ENCODE measurements at places on chromosomes 2 and 18.
A peak's percentile ranks its signal among the peaks of the same experiment; 100 is the strongest.

- no peak for DNase-seq
Measured at GRCh38 chr2:118300832-118301231, 212.6 kb downstream of the INSIG2 start.

DNA sequence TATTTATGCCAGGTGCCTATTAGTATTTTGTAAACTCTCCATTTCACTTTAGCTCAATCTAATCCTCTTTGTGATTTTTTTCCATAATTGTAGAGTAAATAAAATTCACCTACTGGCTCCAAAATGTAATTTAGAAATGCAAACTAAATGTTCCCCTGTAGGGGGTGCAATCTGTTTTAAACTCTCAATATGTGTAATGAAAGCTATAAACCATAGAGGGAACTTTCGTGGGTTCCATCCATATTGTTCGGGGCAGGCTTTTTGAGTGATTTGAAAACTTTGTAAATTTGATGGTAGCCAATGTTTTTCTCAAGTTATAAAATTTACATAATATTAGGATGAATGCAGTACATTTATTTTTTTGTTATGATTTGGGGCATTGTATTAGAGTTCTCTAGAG lies 49.4 kb downstream of the TSPYL6 start:
- no peak for DNase-seq

DNA sequence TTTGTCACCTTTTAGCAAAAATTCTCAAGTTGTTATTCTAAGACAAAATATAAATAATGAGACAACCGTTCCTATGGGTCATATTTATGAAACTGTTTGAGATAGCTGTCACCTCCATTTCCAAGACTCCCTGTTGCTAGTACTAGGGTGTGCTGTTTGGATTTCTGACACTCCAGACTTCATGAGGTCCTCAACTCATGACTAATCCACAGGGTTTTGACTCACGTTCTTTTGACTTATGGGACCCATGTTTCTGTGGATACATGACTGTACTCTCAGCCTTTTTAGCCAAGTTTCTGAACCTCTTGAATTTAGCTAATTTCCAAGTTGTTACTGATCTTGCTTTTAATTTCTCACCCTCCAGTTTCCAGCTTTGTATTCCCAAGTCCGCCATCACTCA lies 178.7 kb upstream of the FAM98A start:
- DNase-seq: no peak

GRCh38 chr2:189580658-189581353 lies at the start of gene SLC40A1:
TSS of gene SLC40A1 (minus strand) at chr2:189580786. CDS start at chr2:189580460, 326 bp downstream.
- peak; percentile 45 for DNase-seq

DNA sequence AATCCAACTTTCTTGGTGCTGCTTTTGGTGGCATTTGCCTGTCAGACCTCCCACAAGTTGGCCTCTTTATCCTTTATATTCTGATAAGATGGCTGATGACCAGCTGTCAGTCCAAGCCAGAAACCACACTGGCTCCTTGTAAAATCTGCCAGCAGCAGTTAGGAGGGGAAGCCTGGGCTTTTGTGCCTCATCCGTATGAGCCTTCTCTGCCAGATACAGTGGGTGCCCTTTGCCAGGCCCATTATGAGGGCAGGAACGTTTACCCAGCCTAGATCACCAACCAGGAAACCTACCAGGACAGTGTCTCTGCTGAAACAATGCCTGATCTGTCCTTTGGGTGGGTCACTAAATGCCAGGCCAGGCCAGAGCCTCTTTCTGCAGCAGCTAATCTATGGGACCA lies 202.9 kb upstream of the SP5 start:
- no peak for DNase-seq

GRCh38 chr2:171318463-171318934 lies 115.3 kb downstream of the METTL8 start:
- no peak for DNase-seq

- no peak for DNase-seq
Measured at GRCh38 chr2:85596026-85596333, 435 bp downstream of the RNF181 start.

DNA sequence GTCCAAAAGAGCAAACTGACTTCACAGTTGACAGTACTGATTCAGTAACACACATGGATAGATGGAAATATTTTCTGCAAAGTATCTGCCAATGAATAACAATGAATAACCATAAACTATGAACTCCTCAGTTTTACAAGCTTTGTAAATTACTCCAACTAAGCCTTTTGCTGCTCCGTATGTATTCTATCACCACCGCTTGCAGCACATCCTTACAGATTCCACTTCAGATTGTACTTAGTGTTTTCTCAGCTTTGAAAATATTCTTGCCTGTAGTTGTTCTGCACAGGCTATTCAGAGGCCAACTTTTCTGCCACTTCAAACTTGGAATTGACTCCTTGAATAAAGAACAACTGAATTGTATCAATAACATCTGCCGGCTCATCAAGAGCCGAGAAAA lies 36.2 kb downstream of the TLK1 start:
- no peak for DNase-seq

- no peak for DNase-seq
Measured at GRCh38 chr2:176151442-176152287, at the start of gene HOXD4. TSS of gene HOXD4 (plus strand) at chr2:176151550. CDS start at chr2:176151634, 84 bp downstream.

DNA sequence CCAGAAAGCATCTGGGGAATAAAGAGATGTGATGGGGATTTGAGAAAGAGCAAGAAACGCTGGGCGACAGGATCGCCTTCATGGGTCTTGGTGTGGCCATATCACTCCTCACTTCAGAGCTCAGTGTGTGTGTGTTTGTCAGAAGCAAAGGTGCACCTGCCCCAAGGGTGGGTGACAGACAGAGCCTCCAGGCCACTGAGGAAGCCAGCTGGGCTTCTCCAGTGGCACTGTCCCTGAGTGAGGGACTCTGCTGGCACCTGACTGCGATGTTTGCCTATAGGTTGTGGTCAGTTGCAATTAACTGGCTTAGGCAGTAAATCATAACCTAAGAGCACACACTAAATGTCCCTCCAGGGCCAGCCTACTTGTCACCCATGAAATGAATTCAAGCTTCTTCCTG lies 23.5 kb upstream of the GNAL start:
- no peak for DNase-seq

DNA sequence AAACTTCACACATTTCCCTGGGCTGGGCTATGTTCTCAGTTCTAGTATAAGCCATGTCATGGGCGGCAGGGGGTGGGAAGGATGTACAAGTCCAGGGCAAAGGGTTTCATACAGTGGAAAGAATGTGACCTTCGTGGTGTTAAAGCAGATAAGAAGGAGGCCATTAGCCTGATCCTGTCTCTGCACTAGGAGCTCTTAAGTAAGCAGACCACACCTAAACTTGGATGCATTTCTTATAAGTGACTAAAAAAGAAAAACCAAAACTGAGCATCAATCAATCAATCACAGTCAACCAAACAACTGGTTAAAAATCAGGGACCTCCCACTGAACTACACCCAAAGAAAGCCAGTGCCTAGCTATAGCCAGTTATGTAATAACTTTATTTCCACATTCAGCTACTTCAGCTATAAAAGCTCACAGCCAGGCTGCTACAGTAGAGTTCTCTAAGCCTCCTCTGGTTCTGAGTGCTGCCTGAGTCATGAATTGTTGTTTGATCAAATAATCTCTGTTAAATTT lies 46.8 kb upstream of the RIOK3 start:
- no peak for DNase-seq

DNA sequence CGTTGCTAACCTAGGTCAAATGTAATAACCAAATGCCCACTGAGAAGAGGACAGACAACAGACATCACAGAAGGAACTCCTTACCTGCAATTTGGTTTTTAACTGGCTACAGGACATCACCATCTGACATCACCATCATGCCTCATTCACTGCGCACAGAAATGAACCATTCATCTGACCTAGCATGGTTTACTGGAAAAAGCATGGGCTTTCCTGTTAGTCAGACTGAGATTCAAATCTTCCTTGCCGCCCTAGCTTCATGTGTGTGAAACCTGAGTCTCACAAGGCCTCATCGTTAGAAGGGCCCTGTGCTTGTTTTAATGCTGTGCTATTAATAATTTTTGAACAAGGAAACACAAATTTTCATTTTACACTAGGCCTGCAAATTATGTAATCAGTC lies 1.1 kb upstream of the HIBCH start:
- no peak for DNase-seq

GRCh38 chr2:38120264-38120592 lies 44.3 kb upstream of the CYP1B1 start:
- DNase-seq: no peak

DNA sequence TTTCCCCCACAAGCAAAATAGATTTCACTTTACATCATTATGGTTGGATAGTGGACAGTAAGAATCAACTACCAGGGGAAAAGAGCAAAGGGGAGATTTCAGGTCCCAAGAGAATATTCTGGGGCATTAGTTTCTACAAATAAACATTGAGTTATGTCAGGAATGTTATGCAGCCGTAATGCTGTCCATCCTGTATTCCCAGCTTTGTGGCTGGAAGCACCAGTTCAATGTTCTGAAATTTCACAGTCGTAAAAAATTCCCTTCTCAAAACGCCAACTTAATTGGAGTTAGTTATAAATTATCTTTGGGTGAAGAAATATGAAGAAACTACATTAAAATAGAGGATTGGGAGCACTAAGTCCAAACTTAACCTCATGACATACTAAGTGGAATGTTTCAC lies 141.5 kb upstream of the FIGN start:
- no peak for DNase-seq

- no peak for DNase-seq
Measured at GRCh38 chr18:34809451-34810072, 99.5 kb downstream of the DTNA start.

DNA sequence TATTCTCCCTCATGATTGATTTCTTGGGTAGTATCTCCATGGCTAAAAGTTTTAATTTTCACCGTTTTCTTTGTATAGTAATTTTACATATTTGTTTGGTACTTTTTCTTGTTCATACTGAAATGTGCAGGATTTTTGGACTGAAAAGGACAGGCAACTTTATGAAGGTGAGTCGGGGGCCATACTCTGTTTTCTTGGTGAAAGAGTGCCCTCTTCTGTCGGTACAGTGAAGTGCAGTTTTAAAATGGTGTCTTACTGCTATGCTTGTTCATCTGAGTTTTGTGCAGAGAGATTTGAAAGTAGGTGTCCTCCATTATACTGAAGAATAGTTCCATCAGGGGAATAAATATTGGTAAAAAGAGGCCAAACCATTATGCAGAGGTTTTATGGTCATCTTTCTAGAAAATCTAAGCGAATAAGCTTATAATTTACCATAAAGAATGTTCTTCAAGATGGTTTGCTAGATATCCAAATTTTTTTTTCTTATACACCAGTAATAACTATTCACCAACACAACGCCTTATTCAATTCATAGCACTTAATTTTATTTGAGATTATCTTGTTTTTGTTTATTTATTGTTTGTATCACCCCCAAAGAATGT lies 8.7 kb upstream of the SERPINB13 start:
- DNase-seq: no peak

GRCh38 chr2:202033317-202034248 lies at the start of gene FZD7:
TSS of gene FZD7 (plus strand) at chr2:202033855. CDS start at chr2:202034648, 793 bp downstream.
- peak; percentile 71 for DNase-seq

- no peak for DNase-seq
Measured at GRCh38 chr2:241952816-241953215, 83.3 kb downstream of the RTP5 start.

DNA sequence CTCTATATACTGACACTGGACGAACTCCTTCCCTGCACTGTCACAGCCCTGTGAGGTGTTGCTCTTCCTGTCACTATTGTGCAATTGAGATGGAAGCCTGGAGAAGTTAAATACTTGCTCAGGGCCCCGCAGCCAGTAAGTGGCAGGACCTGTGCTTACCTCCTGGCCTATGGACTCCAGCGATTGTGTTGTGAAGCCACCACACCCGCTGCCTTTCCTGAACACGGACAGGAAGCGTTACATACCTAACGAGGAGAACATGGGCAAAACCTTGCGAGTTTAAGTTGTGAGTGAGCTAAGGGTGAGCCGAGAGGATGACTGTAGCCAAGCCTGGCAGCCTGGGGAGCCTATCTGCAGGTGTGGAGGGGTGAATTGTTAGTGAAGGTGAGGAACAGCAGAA lies 26.1 kb downstream of the RAB31 start:
- DNase-seq: no peak

GRCh38 chr2:230981704-230982103 lies 14.2 kb upstream of the SPATA3 start:
- DNase-seq: no peak

GRCh38 chr2:120315367-120316033 lies 30.4 kb upstream of the INHBB start:
- no peak for DNase-seq

DNA sequence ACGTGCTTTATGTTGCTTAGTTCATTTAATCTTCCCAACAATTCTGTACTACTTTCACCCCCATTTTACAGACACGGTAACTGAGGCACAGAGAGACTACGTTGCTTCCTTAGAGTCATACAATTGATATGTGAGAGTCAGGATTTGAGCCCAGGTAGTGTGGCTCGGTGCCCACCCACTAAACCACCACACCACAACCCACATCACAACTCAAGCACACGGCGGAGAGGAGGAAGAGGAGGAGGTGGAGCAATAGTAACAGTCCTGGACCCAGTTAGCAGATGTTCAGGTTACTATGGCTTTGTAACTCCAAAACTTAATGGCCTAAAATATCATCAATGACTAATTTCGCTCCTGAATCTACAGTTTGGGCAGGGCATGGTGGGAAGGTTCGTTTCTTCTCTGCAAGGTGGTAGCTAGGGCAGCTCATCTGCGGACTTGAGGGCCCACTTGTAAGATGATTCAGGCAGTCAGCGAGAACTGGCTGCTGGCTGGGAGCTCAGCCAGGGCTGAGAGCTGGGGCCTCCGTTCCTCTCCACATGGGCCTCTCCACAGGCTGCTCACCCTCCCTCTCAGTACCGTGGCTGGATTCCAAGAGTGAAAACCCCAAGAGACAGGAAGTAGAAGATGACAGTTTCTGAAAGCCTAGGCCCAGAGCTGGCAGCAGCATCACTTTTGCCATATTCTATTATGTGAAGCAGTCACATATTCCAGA lies 167.1 kb downstream of the ZFP36L2 start:
- peak; percentile 32 for DNase-seq

DNA sequence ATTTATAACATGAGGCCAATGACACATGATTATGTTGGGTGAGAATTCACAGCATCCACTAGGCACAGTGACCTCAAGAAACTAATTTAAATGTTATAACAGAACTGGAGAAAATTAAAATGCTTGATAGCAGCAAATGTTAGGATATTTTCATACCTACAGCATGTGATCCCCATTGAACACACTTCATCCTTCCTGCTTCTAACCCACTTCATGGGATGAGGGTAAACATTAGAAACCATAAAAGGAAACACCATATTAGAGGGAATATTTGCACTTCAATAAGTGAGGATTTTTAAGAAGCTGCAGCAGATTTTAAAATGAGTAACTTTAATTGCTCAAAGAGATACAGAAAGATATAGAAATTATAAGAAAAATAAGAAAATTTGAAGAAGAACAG lies 117.1 kb downstream of the FSHR start:
- no peak for DNase-seq

DNA sequence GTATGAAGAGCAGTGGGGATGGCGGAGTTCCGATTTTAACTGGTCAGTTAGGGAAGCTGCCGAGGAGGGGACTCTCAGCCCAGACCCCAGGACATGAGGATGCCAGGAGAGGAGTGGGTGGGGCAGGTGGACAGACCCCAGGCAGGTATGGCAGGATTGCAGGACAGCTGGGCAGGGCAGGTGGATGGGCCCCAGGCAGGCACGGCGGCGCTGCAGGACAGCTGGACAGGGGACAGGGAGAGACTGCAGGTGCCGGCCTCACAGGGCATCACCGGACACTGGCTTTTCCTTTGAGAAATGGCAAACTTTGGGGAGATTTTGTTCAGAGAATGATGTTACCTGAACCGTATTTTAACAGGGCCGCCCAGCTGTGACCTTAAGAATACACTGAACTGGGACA lies 127.7 kb downstream of the SNTG2 start:
- DNase-seq: no peak
